HCEC 1CT (cell line): ENCODE measurements at places on chromosomes 4 and X.
A peak's percentile ranks its signal among the peaks of the same experiment; 100 is the strongest.

DNA sequence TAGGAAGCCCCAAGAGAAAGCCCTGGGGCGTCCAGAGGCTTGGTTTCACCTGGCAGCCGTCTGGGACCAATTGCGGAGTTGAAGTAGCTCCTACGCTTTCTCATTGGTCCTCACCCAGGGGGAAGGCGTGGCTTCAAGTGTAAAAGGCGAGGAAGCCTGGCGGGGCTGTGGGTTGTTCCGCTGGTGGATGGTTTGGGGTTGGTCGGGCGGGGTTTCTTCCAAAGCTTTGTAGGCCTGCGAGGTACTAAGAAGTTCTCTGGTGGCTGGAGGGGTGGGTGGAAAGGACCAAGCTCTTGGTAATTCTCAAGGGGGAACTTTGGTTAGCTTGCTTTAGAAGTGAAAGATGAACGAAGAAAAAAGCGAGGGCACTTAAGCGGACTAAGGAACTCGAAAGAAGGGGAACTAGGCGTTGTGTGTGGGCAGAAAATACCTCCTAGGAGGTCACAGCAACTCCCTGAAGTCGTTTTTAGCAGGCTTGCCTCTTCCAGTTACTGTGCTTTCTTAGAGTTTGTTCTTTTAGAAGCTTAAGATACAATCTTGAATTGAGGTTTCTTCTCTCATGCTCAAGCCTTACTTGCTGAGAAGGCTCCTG, 36.6 kb downstream of the CCNG2 start:
- DNase-seq, result no peak

DNA sequence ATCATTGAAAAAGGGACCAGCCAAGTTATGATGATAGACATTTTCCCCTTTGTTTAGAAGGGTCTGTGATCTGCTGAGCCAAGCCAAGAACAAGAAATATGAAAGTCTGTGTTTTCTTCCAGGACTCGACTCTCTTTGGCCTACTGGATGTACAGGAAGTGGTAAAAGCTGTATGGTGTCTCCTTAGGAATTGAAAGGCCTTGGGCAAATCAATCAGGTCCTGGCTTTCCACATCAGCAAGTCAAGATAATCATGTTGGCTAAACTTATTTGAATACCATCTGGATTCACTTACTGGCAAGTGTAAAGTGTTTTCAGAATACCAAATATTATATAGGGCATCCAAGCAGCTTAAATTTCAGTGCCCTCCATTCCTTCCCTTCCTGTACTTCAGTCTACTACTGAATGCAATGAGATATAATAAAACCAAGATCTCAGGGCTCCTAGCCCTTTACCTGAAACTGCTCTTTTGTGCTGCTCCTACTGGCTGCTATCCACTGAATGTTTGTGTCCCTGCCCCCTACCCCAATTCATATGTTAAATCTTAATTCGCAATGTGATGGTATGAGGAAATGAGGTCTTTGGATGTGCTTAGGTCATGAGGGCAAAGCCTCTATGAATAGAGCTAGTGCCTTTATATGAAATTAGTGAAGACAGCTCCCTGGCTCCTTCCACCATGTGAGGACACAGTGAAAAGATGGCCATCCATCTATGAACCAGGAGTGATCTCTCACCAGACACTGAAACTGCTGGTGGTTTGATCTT, 578.0 kb downstream of the SPRY1 start:
- DNase-seq, result no peak

- DNase-seq, result peak; percentile 4
Measured at GRCh38 chr4:54384563-54384962, 155.5 kb downstream of the PDGFRA start.

- DNase-seq, result no peak
Measured at GRCh38 chr4:124212815-124213630, 499.5 kb downstream of the ANKRD50 start.

DNA sequence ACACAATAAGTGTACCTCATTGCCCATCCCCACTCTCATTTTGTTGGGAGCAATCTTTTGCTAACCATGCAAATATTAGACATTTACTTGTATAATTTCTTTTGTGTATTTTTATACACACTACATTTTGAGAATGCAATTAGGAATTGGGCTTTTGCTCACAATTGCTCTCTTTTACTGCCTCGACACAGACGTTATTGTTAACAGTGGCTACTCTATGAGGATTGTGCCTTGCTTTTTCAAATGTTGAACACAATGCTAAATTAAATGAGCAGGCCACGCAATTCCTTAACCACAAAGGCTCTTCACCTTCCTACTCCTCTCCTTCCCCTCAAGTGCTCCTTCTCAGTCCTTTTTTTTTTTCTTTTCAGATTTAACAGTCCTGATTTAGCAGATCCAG, 42.8 kb upstream of the HPF1 start:
- no peak for DNase-seq
